ENCODE measurements at places on chromosomes 1 and 21.
A peak's percentile ranks its signal among the peaks of the same experiment; 100 is the strongest.

- no peak for DNase-seq
These were observed 3.2 kb upstream of the C1orf74 start for GRCh38 chr1:209787551-209787950.

- DNase-seq: peak; percentile 27
These were observed 15.3 kb upstream of the SHCBP1L start for GRCh38 chr1:182968151-182968741.

- peak; percentile 74 for DNase-seq
These were observed 56.8 kb upstream of the GNG12 start for GRCh38 chr1:67889953-67890567.

- no peak for DNase-seq
These were observed 13.6 kb upstream of the SIKE1 start for GRCh38 chr1:114794038-114794437.

DNA sequence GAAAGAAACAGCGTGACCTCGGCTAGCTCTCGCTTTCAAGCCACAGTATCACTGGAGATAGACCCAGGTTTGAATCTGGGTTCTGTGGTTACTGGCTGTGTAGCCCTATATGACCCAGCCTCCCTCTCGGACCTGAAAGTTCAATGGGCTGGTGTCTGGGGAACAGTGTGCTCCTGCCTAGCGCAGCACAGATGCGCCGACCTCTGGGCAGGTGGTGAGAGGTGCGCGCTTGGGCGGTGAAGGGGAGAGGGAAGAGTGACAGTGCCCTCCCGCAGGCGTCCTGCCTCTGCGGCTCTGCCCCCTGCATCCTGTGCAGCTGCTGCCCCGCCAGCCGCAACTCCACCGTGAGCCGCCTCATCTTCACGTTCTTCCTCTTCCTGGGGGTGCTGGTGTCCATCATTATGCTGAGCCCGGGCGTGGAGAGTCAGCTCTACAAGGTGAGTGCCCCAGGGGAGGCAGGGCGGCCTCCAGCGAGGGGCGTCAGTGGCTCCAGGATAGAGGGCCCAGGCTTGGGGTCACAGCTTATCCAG is 10.5 kb downstream of the SERINC2 start:
- DNase-seq: no peak

DNA sequence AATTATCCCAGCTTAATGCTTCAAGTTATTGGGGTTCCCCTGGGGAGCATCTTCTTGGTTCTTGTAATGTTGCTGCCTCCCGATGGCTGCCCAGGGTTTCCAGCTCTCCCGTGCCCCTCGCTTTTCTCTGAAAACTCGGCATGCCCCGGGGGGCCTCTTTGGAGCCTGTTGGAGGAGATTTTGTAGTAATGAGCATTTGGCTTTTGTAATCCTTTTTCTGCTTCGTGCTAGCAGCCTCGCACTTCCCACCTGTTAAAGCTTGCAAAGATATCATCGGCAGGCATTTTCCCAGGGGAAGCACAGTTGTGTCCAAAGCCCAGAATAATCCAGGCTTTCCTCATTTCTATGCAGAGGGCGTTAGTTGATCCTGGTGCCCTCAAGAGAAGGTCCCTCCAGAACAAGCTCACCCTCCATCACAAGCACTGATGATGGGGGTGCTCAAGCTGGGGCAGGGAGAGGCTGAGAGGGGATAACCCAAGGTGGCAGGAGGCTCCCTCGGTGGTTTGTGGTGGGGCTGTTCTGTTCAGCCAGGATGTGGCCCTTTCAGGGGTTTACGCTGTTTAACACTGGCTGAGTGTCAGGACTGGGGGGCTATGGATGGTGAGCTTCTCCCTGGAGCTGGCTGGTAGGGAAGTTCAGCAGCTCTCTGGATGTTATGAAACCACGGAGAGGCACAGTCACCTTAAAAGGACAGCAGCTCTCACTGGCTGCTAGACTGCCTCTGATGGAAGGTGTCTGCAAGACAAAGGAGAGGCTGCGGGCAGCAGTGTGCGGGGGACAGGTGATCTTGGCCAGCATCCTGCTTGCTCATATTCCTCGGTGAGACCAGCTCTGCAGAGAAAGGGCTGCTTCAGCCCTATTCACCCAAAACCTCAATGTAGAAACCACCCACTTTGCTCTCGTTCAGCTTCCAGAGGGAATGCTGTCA is 477.1 kb upstream of the VAMP3 start:
- no peak for DNase-seq

DNA sequence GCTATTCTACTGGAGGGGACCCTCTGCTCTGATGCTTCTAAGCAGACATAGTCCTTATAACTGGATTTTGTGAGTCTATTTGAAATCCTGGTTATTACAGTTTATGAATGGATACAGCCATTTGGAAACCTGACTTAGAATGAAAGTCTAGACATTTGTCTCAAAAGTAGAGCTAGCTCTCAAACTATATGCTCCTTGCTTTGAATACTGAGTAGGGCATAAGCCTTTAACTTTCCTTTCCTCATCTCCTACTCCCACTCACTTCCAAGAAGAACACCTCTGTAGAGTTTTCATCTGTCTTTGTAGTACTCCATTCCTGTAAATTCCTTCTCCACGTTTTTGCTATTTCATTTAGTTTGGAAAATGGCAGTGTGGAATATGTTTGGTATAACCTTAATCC is 9.0 kb upstream of the ARID1A start:
- peak; percentile 39 for DNase-seq

- no peak for DNase-seq
These were observed 95.2 kb downstream of the NTPCR start for GRCh38 chr1:233045588-233045987.

GRCh38 chr1:196063294-196063693 is 544.9 kb downstream of the KCNT2 start:
- peak; percentile 78 for DNase-seq

DNA sequence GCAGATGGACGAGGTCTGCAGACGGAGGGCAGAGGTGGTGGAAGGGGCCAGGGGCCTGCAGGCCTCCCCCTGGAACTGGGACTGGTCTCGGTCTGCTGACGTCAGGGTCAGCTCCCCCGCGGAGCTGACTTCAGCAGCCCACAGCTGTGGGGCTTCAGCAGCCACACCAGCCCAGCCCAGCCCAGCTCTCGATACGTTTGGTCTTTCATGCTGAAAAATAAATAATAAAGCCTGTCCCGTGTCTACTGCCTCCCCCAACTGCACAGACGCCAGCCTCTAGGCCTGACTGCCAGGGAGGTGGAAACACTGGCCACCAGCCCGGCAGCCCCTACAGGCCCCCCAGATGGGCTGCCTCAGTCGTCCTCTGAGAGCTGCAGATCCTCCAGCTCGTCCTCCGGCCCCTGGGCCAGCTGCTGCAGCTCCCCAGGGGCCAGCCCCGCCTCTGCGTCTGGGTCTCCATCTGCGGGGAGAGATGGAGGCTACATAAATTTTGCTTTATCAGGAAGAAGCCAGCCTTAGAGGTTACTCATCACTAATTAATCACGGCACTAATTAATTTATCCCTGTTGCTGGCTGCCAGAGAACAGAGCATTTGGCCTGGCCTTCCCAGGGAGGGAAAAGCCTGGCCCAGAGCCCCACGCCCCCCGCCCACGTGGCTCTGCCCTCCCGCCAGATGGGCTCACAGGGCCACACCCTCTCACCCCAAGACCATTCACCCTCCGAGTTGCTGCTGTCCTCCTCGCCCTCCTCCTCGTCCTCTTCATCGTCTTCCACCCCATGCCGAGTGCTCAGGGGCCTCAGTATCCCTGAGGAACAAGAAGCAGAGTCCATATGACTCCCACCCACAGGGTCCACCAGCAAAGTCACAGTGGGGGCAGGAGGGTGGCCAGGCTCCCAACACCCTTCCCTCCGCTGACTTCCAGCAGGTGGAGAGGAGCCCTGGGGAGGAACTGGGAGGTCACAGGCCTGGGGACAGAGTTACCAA is 14.4 kb downstream of the NOC2L start:
- DNase-seq: no peak

- peak; percentile 83 for DNase-seq
These were observed 4.5 kb downstream of the TNFSF4 start for GRCh38 chr1:173202424-173203145.

GRCh38 chr1:203599875-203600781 is 26.5 kb upstream of the ATP2B4 start:
- DNase-seq: no peak

GRCh38 chr1:161427733-161428516 is 60.2 kb upstream of the CFAP126 start:
- DNase-seq: peak; percentile 72

DNA sequence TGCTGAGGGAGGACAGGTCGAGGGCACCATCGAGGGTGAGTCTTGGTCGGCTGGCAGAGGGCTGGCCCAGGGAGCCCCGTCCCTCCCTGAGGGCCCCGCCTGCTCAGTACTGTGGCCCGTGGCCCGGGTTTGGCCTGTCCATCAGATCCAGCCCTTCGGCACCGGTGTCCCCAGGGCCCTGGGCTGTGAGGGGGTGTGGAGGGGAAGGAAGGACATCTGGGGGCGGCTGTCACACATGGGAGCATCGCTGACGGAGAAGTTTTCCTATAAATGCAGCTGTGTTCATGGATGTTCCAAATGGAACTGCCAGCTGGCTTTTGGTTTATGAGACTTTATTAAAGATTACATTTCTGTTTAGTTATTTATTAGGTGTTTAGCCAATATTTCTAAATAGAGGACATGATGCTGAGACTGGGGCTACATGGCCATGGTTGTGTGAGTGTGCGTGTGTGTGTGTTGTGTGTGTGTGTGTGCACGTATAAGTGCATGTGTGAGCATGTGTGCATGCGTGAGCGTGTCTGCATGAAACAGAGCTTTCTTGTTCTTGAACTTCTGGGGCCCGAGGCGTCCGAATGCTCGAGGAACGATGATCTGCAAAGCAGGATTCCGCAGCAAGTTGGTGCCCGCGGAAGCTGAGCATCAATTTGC is 54.3 kb downstream of the SLX9 start:
- no peak for DNase-seq

GRCh38 chr1:160308451-160309184 is 23.7 kb upstream of the PEX19 start:
- no peak for DNase-seq

DNA sequence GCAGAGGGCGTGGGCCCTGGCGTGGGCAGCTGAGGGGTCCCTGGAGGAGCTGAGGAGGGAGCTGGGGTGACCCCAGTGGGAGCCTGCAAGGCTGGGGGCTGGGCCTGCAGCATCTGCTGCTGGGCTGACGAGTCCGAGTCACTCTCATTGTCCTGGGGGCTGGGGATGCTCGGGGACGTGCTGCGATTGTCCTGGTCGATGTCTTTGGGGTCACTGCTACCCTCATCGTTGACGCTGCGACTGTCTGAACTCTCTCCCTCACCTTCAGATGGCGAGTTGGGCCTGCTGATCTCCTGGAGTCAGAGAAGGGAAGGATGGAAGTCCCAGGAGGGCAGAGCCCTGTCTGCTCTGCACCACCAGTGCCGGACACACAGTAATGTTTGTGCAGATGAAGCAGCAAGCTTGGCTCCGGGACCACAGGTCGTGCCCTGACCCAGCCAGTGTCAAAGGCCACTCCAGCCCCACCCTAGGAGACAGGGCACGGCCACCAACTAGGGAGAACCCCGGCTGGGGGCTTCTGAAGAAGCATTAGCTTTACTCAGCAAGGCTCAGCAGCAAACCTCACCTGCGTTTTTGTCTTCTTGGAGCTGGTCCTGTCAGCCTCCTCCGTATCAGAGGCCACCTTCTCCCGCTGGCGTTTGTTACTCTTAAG is 43.4 kb downstream of the SLC45A1 start:
- DNase-seq: no peak

- no peak for DNase-seq
These were observed 60.3 kb downstream of the GALNT2 start for GRCh38 chr1:230127105-230128054.

GRCh38 chr1:205588636-205589035 is 43.2 kb downstream of the ELK4 start:
- DNase-seq: peak; percentile 59
